Astrocyte (in vitro differentiated cells and primary cell): ENCODE measurements at places on chromosomes 13 and 19.

- no peak for DNase-seq
Measured at GRCh38 chr13:31029102-31029501, 96.6 kb downstream of the TEX26 start.

DNA sequence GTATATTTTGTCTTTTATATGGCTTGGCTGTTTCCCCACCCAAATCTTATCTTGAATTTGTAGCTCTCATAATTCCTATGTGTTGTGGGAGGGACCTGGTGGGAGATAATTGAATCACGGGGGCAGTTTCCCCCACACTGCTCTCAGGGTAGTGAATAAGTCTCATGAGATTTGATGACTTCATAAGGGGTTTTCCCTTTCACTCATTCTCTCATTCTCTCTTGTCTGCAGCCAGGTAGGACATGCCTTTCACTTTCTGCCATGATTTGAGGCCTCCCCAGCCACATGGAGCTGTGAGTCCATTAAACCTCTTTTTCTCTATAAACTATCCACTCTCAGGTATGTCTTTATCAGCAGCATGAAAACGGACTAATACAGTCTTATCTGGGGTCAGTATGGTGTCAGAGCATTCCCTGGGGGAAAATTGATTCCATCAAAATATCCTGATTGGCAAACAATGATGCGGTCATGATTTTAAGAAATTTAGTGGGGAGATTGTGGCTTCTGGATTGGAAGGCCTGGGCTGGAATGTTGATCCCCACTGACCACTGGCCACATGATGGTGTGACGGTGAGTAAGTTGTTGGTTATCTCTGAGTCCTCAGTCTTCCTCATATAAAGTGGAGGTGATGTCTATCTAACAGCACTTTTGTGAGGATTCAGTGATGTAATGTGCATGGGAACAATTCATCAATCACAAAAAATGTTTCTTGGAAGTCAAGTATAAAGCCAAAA, 27.5 kb upstream of the ANKRD10 start:
- peak; percentile 31 for DNase-seq

DNA sequence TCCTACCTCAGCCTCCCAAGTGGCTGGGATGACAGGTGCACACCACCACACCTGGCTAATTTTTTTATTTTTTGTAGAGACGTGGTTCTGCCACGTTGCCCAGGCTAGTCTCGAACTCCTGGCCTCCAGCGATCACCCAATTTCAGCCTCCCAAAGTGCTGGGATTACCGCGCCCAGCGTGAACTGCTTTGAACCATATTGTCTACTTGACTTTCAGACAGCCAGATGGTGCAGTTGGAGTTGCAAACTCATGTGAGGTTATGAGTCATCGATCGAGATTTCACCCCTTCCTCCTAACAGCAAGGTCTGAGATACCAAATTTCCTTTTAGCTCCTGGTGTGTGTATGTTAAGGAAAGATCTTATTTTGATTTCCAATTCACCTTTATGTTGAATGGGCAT, 2.7 kb downstream of the SLC27A1 start:
- peak; percentile 83 for DNase-seq

- no peak for DNase-seq
Measured at GRCh38 chr19:47778954-47779351, 450 bp downstream of the SELENOW start.

DNA sequence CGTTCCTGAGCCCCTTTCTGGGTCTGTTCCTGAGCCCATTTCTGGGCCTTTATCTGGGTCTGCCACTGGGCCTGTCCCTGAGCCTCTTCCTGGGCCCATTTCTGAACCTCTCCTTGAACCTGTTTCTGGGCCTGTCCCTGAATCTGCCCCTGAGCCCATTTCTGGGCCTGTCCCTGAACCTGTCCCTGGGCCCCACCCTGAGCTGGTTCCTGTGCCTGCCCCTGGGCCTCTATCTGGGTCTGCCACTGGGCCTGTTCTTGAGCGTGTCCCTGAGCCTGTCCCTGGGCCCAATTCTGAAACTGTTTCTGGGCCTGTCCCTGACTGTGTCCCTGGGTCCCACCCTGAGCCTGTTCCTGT, 40.4 kb upstream of the GRTP1 start:
- no peak for DNase-seq

DNA sequence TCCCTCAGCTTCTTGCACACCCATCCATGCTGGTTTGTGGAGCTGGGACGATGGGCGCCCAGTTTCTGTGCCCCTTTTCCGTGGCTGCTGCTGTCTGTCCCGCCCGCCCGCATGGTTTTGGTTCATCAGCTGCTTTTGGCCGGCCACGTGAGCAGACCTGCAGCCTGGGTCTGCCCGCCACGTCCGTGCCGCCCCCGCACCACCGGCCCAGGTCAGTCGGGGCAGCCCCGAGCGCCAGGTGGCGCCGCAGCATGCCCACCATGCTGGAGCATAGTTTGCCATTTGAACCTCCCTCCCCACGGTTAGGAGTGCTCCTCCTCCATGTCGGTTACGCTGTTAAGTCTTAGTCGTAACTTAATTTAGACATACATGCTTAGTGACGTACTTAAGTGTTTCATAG, 15.3 kb upstream of the RPS15 start:
- DNase-seq, result no peak

DNA sequence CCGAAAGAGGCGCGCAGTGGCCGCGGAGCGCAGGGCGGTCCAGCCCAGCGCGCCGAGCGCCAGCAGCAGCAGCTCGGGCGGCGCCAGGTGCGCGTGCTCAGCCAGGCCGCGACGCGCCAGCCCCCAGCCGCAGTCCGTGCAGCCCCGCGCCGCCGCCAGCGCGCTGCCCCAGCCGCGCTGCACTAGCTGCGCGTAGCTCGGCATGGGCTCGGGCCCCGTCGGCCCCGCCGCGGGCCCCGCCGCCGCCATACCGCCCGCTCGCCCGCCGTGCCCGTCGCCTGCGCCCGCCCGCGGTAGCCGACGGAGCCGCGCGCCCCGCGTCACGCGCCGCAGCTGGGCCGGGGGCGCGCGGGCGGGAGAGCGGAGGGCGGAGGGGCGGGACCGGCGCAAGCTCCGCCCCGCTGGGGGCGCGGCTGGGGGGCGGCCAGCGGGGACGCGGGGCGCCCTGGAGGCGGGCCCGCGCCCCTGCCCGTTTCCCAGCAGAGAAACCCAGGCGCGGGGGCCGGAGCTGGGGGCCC, at the start of gene CERS1:
Gene CERS1 (minus strand): TSS at position 335 of the 518 bp plus-strand sequence. CDS start 86 bp downstream, at position 249.
- DNase-seq, result no peak

- no peak for DNase-seq
Measured at GRCh38 chr13:35548790-35549189, 72.3 kb upstream of the MAB21L1 start.

DNA sequence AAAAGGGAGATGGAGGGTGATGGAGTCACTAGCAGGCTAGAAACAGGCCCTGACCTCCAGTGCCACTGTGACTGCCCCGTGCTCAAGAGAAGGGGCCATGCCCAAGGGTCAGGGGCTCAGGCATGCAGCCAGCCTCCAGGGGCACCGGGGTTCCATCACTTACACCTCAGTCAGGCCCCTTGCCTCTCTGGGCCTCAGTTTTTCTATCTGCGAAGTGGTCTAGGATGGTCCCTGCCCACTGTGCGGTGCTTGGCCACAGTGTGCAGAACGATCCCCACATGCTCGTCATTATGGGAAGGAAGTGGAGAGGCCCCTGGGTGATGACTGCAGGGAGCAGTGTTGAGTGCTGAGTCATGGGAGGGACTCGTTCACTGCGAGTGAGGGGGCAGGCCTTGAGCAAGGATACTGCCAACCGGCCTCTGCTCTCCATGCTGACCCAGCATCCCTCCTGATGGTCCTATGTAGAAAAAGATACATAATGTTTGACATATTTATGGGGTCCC, 23.1 kb downstream of the TMED1 start:
- DNase-seq, result peak; percentile 94

DNA sequence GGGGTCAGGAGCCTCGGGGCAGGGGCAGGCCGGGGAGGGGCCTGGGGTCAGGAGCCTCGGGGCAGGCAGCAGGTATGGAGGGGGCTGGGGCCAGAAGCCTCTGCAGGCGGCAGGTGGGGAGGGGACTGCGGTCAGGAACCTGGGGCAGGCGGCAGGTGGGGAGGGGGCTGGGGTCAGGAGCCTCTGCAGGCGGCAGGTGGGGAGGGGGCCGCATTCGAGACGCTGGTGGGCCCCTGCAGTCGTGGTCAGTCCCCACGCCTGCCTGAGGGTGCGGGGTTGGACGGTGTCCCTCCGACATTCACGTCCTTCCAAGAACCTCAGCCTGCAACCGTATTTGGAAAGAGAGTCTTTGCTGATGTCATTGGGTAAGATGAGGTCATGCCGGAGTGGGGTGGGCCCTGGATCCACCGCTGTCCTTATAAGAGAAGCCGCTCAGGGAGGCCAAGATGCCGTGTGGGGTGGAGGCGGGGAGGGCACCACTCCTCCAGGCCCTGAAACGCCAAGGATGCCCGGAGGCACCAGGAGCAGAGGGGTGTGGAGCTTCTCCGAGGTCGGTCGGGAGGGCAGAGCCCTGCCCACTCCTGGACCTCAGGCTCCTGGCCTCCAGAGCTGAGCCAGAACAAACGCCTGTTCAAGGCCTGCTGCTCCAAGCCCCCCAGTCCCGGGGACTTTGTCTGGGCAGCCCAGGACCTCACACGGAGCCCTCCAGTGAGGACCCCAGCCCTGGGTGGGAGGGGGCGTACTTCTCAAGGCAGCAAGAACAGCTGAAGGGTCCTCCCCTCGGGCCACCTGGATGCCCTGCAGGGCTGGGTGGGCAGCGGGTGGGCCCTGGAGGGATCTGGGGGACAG, 30.1 kb downstream of the PIP5K1C start:
- peak; percentile 85 for DNase-seq
